Hypothalamus (tissue), 51 donors: ENCODE measurements at places on chromosomes 4 and X.

GRCh38 chr4:184538023-184538599 is 63.8 kb upstream of the IRF2 start:
- peak; percentile 66 for DNase-seq

GRCh38 chr4:57109847-57110639 is at the start of gene IGFBP7:
IGFBP7 (minus strand) TSS chr4:57110385; CDS start chr4:57110351, 34 bp downstream.
- peak; percentile 26 for DNase-seq

- no peak for DNase-seq
Measured at GRCh38 chrX:68838571-68838910, 9.7 kb downstream of the EFNB1 start.

DNA sequence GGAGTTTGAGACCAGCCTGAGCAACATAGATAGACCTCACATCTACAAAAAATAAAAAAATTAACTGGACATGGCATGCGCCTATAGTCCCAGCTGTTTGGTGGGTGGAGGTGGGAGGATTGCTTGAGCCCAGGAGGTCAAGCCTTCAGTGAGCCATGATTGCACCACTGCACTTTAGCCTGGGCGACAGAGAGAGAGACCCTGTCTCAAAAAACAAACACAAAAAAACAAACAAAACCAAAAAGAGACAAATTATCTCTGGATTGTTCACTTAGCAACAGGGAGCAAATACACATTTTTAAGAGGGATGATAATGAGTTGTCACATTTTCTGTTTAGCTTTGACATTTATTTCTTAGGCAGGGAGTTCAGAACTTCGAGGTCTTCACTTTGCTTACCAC is 155.4 kb downstream of the CEP135 start:
- DNase-seq = no peak

GRCh38 chr4:95839891-95840290 is at the start of gene PDHA2:
PDHA2 (plus strand) TSS chr4:95840093; CDS start chr4:95840151, 58 bp downstream.
- DNase-seq = no peak

- DNase-seq = no peak
Measured at GRCh38 chr4:101337688-101338087, 9.6 kb downstream of the PPP3CA start.

DNA sequence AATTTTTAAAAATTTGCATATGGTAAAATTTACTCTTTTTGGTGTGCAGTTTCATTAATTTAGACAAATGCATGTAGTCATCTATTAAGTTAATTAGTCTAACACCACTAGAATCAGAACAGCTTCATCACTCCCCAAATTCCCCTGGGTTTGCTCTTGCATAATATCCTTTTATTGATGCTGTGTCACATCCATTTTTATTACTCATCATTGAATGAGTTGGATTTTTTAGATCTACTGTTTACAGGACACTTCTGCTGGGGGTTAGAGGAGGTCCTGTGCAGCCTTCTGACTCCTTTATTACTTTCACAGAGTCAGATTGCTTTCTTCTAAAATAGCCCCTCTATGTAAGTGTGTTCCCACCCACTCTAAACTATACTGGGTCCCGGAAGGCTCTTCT is 65.9 kb downstream of the MTHFD2L start:
- DNase-seq = no peak

DNA sequence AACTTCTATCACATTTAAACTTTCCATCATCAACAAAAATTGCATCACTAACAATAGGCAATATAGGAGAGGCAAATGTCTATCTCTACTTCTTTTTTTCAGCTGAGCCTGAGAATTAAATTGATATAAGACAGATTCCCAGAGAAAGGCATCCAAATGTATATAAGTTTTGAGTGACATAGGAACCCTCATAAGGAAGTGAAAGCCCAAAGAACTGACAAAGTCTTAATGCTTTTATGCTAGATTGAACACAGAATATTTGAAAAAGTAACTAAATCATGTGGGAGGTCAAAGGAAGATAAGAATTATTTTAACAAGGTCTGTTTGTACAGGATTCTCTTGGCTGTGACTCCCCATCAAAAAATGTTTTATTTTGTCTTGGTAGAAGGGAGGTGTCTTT is 714.9 kb downstream of the GRXCR1 start:
- no peak for DNase-seq
